ENCODE measurements at places on chromosomes 5 and 9.
A peak's percentile ranks its signal among the peaks of the same experiment; 100 is the strongest.

GRCh38 chr5:4571248-4571948 is 568.7 kb upstream of the ADAMTS16 start:
- no peak for DNase-seq

DNA sequence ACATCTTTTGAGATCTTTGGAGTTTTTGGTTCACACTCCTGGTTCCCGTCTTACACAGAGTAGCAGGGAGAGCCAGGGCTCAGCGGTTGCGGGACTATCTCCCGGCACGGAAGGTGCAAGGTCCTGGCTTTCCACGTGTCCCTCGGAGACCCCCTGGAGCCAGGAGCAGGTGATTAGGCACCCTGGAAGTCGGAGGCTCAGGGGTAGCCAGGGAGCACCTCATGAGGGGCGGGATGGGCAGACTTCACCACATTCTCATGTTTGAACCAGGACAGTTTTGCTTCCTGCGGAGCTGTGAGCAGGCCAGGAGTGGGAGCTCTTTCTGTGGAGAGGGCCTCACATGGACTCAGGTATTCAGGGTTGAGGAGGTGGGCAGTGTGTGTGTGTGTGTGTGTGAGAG is 273.7 kb upstream of the IRX1 start:
- DNase-seq: no peak

- no peak for DNase-seq
These were observed 28.1 kb downstream of the CPEB4 start for GRCh38 chr5:173916233-173916632.

- DNase-seq: no peak
These were observed 1.6 kb upstream of the OCLN start for GRCh38 chr5:69491027-69491426.

GRCh38 chr5:109690975-109691574 is 1.3 kb downstream of the MAN2A1 start:
- DNase-seq: peak; percentile 14

GRCh38 chr5:79561525-79561893 is 47.6 kb upstream of the HOMER1 start:
- DNase-seq: no peak
